ENCODE measurements at places on chromosomes 11 and 22. TPM values are rescaled to one million over a fixed set of nuclear protein-coding genes. Genes with fewer than 3 reads are reported as not detected.
A peak's percentile ranks its signal among the peaks of the same experiment; 100 is the strongest.

- DNase-seq: no peak
Observed at GRCh38 chr22:22157348-22157725, 87.2 kb upstream of the VPREB1 start.

- peak; percentile 26 for DNase-seq
Observed at GRCh38 chr11:58530236-58530635, 22.3 kb upstream of the OR5B21 start.

DNA sequence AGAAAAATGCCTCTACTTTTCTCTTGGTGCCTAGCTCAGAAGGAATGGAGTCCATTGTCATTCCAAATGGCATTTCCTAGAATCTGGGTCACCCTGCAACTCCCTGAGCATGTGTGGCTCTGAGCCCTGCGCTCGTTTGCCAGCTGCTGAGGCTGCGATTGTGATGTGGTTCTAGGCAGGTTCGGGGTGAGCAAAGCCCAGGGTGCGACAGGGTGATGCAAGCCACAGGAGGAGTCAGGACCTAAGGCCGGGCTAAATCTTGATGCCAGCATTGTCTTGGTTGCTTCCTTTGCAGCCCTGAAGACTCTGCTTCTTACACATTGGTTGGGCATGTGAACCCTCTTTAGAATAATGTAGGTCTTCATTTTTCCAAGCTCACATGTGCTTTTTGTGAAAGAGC, 131.0 kb downstream of the MORC2 start:
- DNase-seq: no peak

The TIMM8B gene
- total RNA-seq: 71.9 TPM

The LMNTD2 gene
- total RNA-seq: 2.4 TPM
